ENCODE measurements at places on chromosomes 3 and 15.

- DNase-seq, result no peak
Observed at GRCh38 chr3:4888913-4889846, 90.1 kb upstream of the BHLHE40 start.

GRCh38 chr3:64143409-64144130, 81.7 kb downstream of the PRICKLE2 start:
- DNase-seq, result peak; percentile 81

DNA sequence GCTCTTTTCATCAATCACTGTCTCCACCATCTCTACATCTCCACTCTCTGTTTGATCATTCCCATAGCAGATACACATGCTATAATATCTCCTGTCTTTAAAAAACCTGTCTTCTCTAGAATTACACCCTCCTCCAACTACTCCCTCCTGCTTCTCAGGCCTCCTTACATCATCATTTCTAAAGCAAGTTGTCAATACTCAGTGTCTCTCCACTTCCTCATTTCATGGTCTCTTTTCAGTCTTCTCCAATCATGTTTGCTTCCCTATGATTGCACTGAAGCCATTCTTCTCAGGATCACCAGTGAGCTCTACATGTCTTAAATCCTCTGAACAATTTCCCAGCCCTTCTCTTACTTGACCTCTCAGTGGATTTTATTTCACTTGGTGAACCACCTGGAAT, 87.0 kb upstream of the ZNF280D start:
- no peak for DNase-seq

DNA sequence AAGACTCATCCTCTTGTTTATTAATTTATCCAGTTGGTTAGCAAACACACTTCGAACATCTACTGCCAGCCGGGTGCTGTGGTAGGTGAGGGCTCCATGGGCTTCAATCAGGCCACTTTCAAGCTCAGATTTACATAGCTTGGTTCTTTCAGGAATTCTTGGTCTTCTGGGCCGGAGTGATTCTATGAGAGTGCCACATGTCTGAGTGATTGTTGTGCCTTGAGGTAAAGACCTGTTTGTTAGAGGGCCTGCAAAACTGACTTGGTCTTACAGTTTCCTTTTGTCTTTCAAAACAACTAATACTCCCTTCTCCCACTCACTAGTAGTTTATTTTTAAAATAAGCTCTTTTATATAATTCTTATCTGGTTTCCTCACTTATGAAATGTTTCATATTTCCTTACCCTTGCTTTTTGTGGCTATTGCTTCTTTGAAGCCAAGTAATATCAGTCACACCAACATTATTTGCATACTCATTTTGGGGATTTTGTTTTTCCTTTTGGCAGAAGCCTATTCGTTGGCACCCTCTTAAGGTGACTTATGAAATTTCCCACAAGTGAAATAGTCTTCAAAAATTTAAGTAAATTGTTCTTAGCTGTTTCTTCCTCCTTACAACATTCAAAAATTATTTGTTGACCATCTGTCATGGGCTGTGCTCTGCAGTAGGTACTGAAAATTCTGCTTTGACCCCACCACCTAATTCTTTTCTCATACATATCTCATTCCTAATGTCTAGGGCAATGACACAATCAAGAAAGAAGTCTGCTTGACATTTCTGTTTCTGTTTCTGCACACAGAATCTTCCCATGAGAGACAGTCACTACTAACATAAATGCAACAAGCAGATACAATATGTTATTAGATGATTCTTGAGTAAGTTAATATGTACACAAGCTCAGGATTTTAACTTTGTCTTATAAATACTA, 120.2 kb downstream of the LRRC28 start:
- DNase-seq, result no peak

- DNase-seq, result no peak
Observed at GRCh38 chr3:123267821-123268220, 66.1 kb downstream of the SEC22A start.

GRCh38 chr3:43468133-43468532, 153.7 kb downstream of the ANO10 start:
- no peak for DNase-seq

DNA sequence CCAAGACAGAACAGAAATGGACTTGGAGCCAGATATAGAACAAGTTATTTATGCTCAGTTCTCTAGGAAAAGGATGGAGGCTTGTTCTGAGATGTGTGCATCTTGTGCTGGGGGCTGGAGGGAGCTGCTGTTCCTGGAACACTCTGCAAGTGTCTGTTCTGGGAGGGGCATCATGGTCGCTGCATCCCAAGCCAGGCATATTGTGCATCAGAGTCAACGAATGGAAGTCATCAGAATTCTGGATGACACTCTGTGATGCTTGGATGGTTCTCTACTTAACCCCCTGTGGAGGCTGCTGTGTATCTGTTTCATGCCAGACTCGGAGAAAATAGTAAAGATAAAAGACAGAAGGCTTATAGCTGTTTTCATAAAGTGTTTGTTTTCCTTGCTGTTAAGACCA, 34.7 kb downstream of the RPL22L1 start:
- DNase-seq, result no peak

GRCh38 chr3:129581623-129582022, 24.9 kb downstream of the PLXND1 start:
- DNase-seq, result no peak

DNA sequence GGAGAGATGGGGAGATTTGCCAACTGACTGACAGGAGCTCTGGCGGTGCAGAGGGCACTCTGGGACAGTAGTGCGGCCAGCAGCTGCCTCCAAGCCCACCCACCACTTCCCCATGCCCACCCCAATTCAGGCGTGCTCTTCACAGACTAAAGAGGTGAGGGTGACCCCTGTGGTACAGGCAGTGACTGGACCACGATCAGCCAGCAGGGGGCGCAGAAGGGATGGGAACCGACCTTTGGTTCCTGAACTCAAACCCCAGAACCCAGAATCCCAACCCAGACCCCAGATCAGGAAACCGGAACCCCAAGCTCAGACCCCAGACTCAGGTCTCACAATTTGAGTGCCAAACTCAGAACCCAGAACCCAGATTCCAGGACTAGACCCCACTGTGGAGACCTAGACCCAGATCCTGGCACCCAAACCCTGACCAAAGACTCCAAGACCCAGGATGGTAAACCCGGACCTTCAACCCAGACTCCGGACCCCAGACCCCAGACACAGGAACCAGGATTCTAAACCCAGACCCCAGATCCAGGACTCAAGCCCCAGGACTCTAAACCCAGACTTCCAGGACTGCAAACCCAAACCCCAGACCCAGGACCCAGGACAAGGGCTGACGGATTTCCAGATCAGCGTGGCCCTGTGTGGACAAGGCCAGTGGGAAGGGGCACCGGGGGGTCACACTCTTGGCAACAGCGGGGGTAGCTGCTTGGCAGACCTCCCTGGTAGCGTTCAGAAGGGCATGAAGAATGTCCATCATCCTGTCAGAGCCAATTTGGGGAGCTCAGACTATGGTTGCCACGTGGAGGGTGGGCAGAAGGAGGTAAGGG, 3.7 kb upstream of the MYL3 start:
- no peak for DNase-seq

- no peak for DNase-seq
Observed at GRCh38 chr15:96234109-96234892, 96.2 kb upstream of the NR2F2 start.

DNA sequence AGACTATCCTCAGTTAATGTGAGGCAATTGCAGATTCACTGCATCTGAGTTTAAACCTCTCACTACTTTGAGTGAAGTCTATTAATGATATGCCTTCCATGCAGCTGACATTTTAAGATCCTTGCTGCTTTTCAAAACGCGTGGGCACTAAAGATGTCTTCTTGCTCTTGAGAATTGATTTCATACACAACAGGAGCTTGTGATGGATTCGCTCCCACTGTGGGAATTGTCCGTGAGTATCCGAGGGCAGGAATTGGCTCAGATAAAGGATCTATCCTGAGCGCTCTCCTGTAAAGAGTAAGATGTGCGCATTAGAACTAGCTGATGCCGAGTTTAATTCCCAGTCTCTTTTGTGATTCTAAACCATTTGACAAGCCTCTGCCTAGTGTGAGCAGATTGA, 167.9 kb downstream of the ROBO2 start:
- no peak for DNase-seq

- no peak for DNase-seq
Observed at GRCh38 chr3:140122183-140122582, 187.2 kb downstream of the CLSTN2 start.

DNA sequence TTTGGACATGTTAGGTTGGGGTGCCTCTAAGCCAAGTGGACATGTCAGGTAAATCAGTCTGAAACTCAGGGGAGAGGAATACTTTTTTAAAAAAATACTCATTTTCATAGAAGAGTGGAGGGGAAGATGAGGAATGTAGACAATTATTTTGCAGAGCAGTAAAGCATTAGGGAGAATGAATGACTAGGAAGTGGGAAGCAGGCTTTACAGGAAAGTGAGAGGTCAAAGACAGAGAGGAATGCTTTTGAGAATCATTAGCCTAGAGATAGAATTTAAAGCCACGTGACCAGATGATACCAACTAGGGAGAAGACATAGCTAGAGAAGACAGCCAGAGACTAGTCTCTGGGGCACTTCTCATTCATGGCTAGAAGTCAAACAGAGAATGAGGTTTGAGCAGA, 91.0 kb downstream of the RAD18 start:
- DNase-seq, result no peak

DNA sequence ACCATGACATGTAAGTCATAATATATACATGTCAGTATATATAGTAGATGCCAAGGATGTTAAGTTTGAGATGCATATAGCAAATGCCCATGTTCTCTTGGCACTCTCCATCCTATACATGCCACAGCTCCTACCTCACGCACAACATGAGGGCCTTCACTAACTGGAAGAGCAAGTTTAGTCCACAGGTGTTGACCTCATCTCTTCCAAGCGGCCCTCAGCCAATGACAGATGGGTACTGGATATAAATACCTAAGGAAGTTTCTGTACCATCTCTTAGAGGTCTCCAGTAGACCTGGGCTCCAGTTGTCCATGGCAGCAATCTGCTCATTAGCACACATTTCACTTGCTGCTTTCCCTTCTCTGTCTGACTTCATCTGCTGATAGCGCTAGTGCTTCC, 43.3 kb upstream of the CMC1 start:
- no peak for DNase-seq

DNA sequence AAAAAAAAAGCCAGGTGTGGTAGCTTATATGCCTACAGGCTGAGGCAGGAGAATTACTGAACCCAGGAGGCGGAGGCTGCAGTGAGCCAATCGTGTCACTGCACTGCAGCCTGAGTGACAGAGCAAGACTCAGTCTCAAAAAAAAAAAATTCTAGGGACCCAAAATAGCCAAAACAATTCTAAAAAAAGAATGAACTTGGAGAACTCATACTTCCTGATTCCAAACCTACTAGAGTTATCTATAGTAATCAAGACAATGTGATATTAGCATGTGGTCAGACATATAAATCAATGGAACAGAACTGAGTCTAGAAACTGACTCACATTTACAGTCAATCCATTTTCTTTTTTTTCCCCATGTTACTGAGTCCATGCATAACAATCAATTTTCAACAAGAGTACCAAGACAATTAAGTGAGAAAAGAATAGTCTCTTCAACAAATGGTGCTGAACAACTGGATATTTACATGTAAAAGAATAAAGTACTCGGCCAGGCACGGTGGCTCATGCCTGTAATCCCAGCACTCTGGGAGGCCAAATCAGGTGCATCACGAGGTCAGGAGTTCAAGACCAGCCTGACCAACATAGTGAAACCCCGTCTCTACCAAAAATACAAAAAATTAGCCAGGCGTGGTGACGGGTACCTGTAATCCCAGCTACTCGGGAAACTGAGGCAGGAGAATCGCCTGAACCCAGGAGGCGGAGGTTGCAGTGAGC, 11.9 kb downstream of the PRKAR2A start:
- no peak for DNase-seq

DNA sequence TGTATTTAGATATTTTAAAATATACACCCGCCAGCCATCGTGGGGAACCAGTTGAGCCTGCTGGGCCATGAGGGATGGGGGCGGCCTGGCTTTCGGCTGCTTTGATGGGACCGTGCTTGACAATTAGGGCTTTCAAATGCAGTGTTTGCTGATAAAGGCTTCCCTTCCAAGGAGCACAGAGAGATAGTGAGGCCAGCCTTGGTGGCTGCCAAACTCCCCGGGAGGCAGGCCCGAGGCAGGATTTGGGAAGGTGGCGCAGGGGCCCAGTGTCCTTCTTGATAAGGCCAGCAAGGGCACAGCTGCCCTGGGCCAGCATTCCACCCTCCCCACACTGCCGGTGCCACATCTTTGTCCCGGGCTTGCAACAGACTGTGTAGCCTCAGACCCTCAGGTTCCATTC, 75.6 kb downstream of the LINGO1 start:
- DNase-seq, result no peak

DNA sequence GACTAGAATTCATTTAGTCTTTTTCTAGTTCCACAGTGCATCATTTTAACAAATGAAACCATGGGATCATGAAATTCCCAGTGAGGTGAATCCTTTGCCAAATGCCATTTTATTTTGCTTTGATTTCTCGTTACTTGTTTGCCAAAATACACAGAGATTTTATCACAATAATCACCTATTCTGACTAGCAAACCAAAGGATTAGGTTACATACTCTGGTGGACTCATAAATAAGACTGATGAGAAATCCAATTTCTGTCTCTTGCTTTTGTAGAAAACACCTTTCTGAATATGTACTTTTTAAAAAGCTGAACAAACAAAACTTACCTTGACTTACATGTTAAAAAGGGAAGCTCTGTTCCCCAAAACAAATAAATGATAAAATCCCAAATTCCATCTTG, 12.2 kb downstream of the ERC2 start:
- no peak for DNase-seq

DNA sequence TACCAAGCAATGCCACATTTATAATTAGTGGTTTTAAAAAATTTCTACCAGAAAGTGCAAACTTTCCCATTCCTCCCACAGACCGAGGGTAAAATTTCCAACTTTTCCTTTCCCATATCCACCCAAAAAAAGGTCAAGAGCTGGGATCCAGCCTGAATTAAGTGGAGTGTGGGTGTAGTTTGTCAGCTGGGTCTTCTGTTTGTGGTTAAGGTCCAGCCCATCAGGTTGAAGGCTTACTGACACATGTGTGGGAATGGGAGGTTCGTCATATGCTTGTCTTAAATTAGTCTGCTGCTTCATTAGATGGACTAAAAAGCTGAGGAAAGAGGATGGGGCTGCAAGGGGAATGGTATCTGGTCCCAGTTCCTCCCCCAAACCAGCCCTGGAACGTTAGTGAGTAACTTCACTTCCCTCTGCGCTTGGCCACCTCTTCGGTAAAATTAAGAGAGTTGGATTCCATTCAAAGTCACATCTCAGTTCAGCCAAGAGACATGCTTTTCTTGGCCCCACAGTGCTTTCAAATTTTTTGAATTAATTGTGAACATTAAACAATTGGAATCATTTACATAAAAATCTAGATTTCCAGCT, 59.0 kb upstream of the PLCL2 start:
- no peak for DNase-seq

- DNase-seq, result no peak
Observed at GRCh38 chr3:67564008-67564407, 90.4 kb downstream of the SUCLG2 start.

GRCh38 chr3:6455031-6455430, 405.9 kb upstream of the GRM7 start:
- DNase-seq, result no peak

Data from fibroblast of skin of left quadriceps (primary cell).